PC-3 (cell line): ENCODE measurements at places on chromosomes 2 and 18.
A peak's percentile ranks its signal among the peaks of the same experiment; 100 is the strongest.

- no peaks in the 10 kb centered on the region for H3K27me3 ChIP-seq
- peaks cover 28% of the 10 kb centered on the region for H3K4me1 ChIP-seq
- no peak overlapping the region for H3K4me3 ChIP-seq
- DNase-seq = no peak
- H3K27ac ChIP-seq = no peak overlapping the region
Measured at GRCh38 chr18:69785466-69785865, 162.2 kb downstream of the CD226 start.

DNA sequence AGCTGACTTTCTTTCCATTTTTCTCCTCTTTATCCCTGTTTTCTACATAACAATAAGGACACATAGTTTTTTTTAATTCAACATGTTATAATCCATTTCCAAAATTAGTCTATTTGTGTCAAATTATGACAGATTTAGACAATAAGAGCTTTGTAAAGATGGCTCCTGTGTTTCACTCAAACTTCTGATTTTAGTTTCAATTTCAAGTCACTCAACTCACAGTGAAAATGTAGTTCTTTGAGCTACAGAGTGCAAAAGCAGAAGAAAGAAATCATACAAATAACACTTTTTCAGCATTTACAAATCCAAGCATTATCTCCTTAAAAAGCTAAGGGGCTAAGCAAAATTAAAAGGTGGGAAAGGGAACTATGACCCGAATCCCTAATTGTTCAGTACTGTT lies 340.7 kb upstream of the TRIB2 start:
- no peaks in the 10 kb centered on the region for H3K27me3 ChIP-seq
- H3K4me1 ChIP-seq = no peaks in the 10 kb centered on the region
- no peak for DNase-seq
- H3K36me3 ChIP-seq = no peaks in the 10 kb centered on the region
- no peak overlapping the region for H3K27ac ChIP-seq
- no peak overlapping the region for H3K4me3 ChIP-seq

DNA sequence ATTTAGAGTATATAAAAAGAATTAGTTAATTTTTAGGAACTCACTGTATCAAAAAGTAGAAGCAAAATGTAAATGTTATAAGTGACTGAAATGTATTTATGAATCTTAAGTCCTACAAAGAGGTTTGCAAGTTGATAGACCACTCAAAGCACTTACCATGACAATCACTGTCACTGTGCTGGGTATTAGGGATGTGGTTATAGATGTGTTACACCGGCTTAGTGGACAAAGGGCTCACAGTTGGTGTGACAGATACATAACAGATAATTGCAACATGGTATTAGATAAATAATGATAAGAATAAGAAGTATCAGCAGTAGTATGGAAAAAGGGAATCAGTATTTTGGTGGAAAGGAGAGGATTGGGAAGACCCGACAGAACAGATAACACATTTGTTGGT lies 21.6 kb downstream of the AGFG1 start:
- no peak for DNase-seq
- no peak overlapping the region for H3K27ac ChIP-seq
- no peak overlapping the region for H3K4me3 ChIP-seq
- H3K4me1 ChIP-seq = no peaks in the 10 kb centered on the region

DNA sequence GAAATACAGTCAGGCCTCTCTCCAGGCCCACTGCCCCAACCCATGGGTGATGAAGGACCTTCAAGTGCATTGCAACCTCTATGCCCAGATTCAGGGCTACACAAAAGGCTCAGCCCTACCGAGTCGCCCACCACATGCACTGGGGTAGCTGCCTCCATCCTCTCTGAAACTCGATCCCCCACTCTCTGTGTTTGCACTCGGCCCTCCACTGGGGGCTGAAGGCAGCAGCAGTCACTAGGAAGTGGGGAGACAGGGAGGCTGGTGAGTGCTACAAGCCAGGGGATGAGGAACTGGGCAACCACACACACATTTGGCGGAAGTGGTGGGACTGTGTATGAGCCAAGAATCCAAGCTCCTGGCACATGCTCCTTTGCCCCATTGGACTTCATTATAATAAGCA lies 94.6 kb downstream of the CERS6 start:
- DNase-seq = no peak
- H3K27ac ChIP-seq = no peak overlapping the region
- H3K4me1 ChIP-seq = peaks cover 9% of the 10 kb centered on the region
- no peaks in the 10 kb centered on the region for H3K27me3 ChIP-seq

DNA sequence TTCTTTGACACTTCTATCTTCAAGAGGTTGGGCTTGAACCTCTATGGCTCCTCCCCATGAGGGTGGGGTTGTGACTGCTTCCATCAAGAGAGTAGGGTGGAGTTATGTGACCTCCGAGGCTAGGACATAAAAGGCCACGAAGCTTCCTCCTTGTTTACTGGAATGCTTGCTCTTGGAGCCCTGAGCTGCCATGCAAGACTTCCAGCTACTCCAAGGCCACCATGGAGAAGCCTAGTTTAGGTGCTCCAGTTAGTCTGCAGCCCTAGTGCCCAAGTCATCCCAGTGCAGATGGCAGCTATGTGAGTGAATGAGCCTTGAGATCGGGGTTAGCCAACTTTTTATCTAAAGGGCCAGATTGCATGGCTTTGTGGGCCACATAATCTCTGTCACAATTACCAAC lies 2.4 kb upstream of the MERTK start:
- no peak for DNase-seq
- H3K27me3 ChIP-seq = peaks cover 5% of the 10 kb centered on the region; the same call in 1 of the 2 replicates
- H3K4me3 ChIP-seq = no peak overlapping the region
- H3K27ac ChIP-seq = no peak overlapping the region
- H3K4me1 ChIP-seq = peaks cover 12% of the 10 kb centered on the region

DNA sequence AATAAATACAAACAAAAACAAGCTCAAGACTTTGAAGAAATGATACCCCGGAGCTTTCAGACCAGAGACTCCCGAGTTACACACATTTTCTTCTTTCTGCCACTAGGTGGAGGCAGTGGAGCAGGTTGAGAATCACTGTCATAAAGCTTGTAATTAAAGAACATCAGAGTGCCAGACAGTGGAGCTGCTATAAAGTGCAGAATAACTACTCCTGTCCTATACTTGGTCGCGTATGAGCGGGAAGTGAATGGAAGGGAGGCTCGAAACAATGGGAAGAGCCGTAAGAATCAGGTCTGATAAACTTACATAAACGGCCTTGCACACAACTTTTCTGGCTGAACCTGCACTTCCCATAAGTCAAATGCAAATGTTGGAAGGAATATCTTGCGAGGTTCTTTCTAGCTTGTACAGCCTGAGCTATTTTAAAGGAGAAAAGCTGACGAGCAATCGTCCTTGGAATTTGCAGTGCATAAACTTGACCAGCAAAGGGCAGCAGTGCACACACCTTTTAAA lies 189.0 kb downstream of the RPIA start:
- H3K27me3 ChIP-seq = peaks cover 55% of the 10 kb centered on the region
- H3K4me1 ChIP-seq = no peaks in the 10 kb centered on the region
- no peak overlapping the region for H3K4me3 ChIP-seq
- DNase-seq = peak; percentile 72

DNA sequence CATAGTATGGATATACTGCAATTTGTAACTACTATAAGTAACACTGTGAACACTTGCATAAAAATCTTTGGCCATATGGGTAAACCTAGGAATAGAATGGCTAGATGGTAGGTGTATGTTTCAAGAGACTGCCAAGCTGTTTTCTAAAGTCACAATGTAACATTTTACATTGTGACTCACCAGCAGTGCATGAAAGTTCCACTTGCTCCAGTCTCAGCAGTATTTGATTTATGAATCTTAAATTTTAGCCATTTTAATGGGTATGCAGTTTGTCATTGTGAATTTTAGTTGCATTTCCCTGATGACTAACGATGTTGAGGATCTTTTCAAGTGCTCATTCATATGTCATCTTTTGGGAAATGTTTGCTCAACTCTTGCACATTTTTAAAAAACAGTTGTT lies 86.1 kb downstream of the FARSB start:
- no peaks in the 10 kb centered on the region for H3K27me3 ChIP-seq
- peaks cover 61% of the 10 kb centered on the region for H3K4me1 ChIP-seq
- DNase-seq = peak; percentile 81

DNA sequence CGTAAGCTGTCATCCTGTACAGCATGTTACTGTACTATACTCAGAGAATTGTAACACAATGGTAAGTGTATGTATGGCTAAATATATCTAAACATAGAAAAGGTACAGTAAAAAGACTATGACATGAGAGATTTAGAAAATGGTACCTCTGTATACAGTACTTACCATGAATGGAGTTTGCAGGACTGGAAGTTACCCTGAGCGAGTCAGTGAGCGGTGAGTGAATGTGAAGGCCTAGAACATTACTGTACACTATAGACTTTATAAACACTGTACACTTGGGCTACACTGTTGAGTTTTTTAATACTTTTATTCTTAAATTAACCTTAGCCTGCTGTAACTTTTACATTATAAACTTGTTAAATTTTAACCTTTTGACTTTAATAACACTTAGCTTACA lies 1.5 kb downstream of the DDX18 start:
- H3K36me3 ChIP-seq = peaks cover 35% of the 10 kb centered on the region
- no peaks in the 10 kb centered on the region for H3K27me3 ChIP-seq
- H3K4me1 ChIP-seq = peaks cover 19% of the 10 kb centered on the region
- no peak for DNase-seq
- H3K27ac ChIP-seq = no peak overlapping the region
- H3K4me3 ChIP-seq = peak overlapping the region; percentile 94

- DNase-seq = peak; percentile 12
- H3K27ac ChIP-seq = no peak overlapping the region
- peaks cover 44% of the 10 kb centered on the region for H3K4me1 ChIP-seq
- H3K4me3 ChIP-seq = no peak overlapping the region
- H3K36me3 ChIP-seq = no peaks in the 10 kb centered on the region
Measured at GRCh38 chr18:41323044-41323443, 632.0 kb upstream of the PIK3C3 start.

GRCh38 chr2:195094330-195094729 lies 562.7 kb upstream of the SLC39A10 start:
- no peaks in the 10 kb centered on the region for H3K27me3 ChIP-seq

DNA sequence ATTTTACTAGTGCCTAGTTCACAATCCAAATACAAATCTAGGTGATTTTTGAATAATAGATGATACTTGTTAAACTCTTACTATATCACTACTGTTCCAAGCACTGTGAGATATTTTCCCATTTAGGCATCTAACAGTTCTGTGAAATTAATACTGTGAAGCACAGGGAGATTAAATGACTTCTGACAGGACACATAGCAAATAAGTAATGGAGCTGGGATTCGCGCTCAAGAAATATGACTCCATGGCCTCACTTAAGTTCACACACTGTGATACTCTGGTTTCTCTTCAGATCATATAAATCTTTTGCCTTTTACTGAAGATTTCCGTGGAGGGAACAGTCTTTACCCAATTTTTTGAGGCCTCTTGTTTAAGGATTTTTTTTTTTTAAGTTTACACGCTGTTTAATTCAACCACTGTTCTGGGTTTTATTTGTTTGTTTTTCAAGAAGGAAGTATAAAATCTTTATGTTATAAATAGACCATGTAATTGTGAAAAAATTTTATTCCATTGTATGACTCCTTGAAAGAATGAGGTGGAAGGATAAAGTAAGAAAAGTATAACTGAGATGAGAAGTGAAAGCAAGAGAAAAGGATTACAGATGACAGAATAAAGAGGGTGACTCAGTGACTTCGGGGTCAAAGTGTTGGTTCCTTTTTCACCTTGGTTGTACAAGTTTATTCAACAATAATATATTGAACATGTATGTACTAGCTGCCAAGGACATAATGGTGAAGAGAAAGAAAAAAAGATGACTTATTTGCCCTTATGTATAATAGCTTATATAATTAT lies 30.2 kb downstream of the RBM45 start:
- H3K36me3 ChIP-seq = no peaks in the 10 kb centered on the region
- H3K27me3 ChIP-seq = no peaks in the 10 kb centered on the region
- H3K27ac ChIP-seq = 0 out of 2 replicates have a peak overlapping the region, but pooled peaks have one; percentile 16
- peak; percentile 22 for DNase-seq
- H3K4me1 ChIP-seq = peaks cover 12% of the 10 kb centered on the region

DNA sequence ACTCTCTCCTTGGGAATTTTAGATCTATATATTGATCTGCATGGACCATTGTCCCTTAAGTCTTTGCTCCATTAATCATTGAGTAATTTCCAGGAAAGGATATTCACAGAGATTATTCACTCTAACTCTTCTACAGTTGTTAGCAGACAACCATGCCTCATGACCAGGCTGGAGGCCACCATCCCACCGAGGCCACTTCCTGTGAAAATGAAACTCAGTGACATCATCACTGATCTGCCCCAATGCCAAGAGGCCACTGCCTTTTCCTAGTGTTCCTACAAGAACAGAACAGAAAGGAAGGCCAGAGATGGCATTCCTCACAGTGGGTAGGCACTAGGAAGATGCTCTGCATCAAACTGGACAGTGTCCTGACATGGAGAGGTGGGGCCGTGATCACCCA lies 161.3 kb downstream of the DTNA start:
- no peaks in the 10 kb centered on the region for H3K27me3 ChIP-seq
- no peaks in the 10 kb centered on the region for H3K4me1 ChIP-seq
- no peaks in the 10 kb centered on the region for H3K36me3 ChIP-seq
- no peak for DNase-seq
- no peak overlapping the region for H3K27ac ChIP-seq

DNA sequence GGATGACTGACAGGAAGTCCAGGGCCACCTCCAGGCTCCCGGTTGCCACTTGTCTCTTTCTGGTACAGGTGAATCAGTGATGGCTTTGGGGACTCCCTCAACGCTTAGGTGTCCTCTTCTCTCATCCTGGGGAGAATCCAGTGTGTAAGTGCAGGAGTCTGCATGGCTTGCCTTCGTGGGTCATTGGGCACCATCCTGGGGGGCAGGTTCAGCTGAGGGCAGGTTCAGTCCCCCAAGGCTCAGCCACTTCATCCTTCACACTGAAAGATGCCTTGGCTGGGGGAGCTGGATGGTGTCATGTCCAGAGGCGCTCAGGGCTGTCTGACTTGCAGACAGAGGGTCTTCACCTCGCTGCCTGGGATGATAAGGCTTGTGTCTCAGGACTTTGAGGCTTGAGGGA lies 29.2 kb downstream of the SH3RF3 start:
- H3K27me3 ChIP-seq = no peaks in the 10 kb centered on the region
- H3K27ac ChIP-seq = no peak overlapping the region
- DNase-seq = no peak
- H3K36me3 ChIP-seq = no peaks in the 10 kb centered on the region

GRCh38 chr2:206095536-206096332 lies 9.8 kb upstream of the INO80D start:
- no peak for DNase-seq
- no peaks in the 10 kb centered on the region for H3K27me3 ChIP-seq
- no peak overlapping the region for H3K4me3 ChIP-seq

DNA sequence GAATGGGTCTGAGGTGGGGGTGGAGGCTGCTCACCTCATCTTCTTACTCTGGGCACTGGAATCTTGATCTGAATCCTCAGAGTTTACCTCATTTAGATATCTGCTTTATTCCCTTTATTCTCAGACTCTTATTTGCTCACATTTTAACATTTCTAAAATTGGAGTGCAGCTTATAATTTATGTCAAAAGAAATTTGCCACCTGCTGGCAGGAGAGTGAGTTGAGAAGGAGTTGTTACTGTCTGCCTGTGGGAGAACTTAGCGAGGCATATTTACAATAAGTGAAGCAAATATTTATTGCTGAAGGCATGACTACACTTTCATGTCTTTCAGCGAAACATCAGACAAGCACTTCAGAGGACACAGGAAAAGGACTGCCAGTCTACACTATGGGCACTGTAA lies 16.4 kb upstream of the KIAA2012 start:
- H3K27me3 ChIP-seq = peaks cover 18% of the 10 kb centered on the region; the same call in 1 of the 2 replicates
- H3K4me3 ChIP-seq = no peak overlapping the region
- H3K36me3 ChIP-seq = no peaks in the 10 kb centered on the region

- no peaks in the 10 kb centered on the region for H3K36me3 ChIP-seq
- H3K27me3 ChIP-seq = no peaks in the 10 kb centered on the region
- no peak overlapping the region for H3K27ac ChIP-seq
- no peaks in the 10 kb centered on the region for H3K4me1 ChIP-seq
- H3K4me3 ChIP-seq = no peak overlapping the region
- DNase-seq = no peak
Measured at GRCh38 chr2:49332415-49332814, 178.1 kb upstream of the FSHR start.

- H3K4me3 ChIP-seq = no peak overlapping the region
- no peaks in the 10 kb centered on the region for H3K36me3 ChIP-seq
Measured at GRCh38 chr18:11073971-11074370, 75.4 kb downstream of the PIEZO2 start.
